ENCODE measurements at places on chromosomes 13 and 19. TPM values are rescaled to one million over a fixed set of nuclear protein-coding genes. Genes with fewer than 3 reads are reported as not detected.

PRTN3 gene
- not detected for total RNA-seq

ACP7 gene
- total RNA-seq: not detected

ABCC4 gene
- 9.0 TPM for total RNA-seq

- no peak for DNase-seq
- H3K4me3 ChIP-seq: no peak overlapping the region
- H3K27me3 ChIP-seq: peaks cover 11% of the 10 kb centered on the region
- H3K4me1 ChIP-seq: no peaks in the 10 kb centered on the region
Measured at GRCh38 chr13:43730642-43731041, 56.1 kb downstream of the ENOX1 start.

- peaks cover 62% of the 10 kb centered on the region for H3K27me3 ChIP-seq
- H3K36me3 ChIP-seq: peaks cover 5% of the 10 kb centered on the region
- H3K4me1 ChIP-seq: peaks cover 2% of the 10 kb centered on the region
Measured at GRCh38 chr13:112053744-112054615, 13.0 kb upstream of the SOX1 start.

- no peak overlapping the region for H3K4me3 ChIP-seq
- no peaks in the 10 kb centered on the region for H3K4me1 ChIP-seq
- peaks cover 42% of the 10 kb centered on the region for H3K27me3 ChIP-seq
- H3K27ac ChIP-seq: no peak overlapping the region
- DNase-seq: no peak
- no peaks in the 10 kb centered on the region for H3K36me3 ChIP-seq
Measured at GRCh38 chr19:5394551-5395505, 54.2 kb upstream of the PTPRS start.

DNA sequence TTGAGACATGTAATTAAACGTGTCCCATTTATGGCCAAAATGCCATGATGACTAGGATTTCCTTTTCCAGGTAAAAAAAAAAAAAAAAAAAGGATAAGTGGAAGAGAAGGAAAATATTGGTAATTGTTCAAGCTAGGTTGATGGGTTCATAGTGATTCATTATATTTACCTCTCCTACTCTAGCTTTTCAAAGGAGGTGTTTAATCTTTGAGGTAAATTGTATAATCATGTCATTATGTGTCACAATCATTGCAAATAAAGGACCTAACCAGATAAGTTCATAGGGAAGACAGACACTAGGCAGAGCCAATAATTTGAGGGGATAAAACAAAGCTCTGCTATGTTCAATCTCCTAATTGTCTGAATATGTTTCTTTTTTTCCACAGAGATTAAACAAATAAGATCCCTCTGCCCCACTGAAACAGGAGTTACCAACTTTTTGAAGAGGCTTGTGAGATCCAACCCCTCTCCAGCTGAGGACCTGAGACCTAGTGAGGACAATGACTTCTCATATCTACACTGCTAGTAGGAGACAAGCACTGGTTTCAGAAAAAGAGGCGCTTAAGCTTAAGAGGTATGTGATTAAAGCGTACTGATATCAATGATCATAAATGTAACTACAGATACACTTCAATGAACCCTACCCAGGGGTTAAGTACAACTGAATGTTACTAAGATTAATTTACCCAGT lies 61.4 kb downstream of the USP12 start:
- no peak overlapping the region for H3K27ac ChIP-seq
- H3K36me3 ChIP-seq: peaks cover 37% of the 10 kb centered on the region
- peaks cover 24% of the 10 kb centered on the region for H3K4me1 ChIP-seq
- no peak for DNase-seq

DNA sequence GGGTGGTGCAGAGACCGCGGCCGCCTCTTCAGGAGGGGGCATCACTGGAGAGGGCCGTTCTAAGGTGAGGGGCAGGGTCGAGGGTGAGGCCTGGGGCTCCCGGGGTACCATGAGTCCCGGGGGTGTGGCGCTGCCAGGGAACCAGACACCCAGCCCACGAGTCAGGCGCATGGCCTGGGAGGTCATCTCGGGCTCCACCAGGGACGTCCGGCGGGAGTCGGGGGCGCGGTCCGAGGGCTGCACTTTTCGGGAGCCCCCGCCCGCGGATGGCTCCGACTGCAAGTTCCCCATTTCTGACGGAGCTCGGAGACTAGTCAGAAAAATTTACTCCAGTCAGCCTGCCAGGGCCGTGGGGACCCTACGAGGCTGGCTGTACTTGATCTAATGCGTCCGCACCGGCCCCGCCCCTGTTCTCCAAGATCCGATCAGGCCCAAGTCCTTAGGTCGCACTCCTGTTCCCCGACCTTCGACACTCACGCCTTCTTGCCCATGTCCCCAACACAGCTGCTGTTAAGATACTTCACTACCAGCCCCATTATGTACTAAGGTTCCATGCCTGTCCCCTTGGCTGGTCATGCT lies 774 bp downstream of the GGN start:
- H3K36me3 ChIP-seq: peaks cover 35% of the 10 kb centered on the region
- peaks cover 13% of the 10 kb centered on the region for H3K27me3 ChIP-seq
- no peak for DNase-seq
- peak overlapping the region; percentile 27 for H3K27ac ChIP-seq

DNA sequence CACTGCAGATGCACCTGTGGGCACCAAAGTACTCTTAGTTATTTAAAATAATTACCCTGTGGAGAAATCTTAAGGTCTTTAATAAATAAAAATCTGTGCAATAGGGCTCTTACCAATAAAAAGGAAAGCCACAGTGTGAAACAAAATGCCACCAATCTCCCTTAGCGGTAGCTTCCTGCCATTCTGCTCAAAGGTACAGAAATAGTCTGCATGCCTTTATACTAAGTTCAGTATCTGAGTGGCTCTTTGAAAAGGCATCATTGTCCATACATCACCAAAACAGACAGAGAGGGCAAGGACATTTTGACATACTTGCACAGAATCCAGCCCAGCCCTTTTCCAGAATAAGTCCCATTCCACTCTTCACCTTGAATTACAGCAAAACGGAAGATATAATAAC lies 161.0 kb downstream of the KLF12 start:
- no peak overlapping the region for H3K27ac ChIP-seq
- no peak overlapping the region for H3K4me3 ChIP-seq
- H3K4me1 ChIP-seq: peaks cover 55% of the 10 kb centered on the region

GRCh38 chr13:76463314-76463713 lies 422.9 kb downstream of the KCTD12 start:
- no peak overlapping the region for H3K27ac ChIP-seq
- H3K4me3 ChIP-seq: no peak overlapping the region
- no peaks in the 10 kb centered on the region for H3K36me3 ChIP-seq
- H3K27me3 ChIP-seq: peaks cover 3% of the 10 kb centered on the region

DNA sequence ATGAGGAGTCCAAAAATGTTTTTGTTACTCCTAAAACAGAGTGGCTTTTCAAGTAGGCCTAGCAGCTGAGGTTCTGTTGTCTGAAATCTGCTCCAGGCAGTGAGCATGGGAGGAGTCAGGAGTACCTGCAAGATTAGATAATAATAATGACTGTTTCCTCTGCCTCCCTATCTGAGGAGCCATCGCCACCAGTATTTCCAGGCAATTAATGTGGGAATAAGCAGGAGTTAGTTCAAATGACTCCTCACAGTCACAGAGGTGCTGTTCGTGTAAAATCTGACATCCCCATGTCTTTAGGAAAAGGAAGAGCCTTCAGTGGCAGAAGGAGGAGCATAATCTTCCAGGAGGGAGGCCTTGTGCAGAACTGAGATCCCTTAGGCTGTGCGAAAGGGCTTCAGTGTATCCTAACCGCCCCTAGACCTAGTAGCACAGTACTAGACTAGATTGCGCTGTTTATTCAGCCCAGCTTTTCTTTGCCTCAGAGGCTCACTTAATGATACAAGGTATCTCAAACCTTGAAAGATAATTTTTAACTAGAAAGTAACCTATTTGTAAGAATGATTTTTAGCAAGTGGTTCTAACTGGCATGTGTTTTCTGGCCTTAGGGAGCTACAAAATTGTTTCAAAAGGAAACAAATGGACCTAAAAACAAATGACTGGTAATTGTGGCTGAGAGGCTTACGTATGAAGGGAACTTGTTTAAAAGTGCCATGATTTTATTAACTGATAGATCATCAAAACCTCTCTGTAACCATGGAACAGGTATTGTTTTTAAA lies 49.0 kb downstream of the FREM2 start:
- no peak overlapping the region for H3K4me3 ChIP-seq
- peaks cover 10% of the 10 kb centered on the region for H3K27me3 ChIP-seq
- no peak for DNase-seq

- no peaks in the 10 kb centered on the region for H3K4me1 ChIP-seq
- no peak overlapping the region for H3K27ac ChIP-seq
- H3K4me3 ChIP-seq: no peak overlapping the region
- no peak for DNase-seq
Measured at GRCh38 chr13:72651144-72651543, 76.3 kb downstream of the MZT1 start.
